ENCODE measurements at places on chromosomes 11 and 22.

- DNase-seq = no peak
Measured at GRCh38 chr11:34245041-34245440, 112.8 kb downstream of the ABTB2 start.

DNA sequence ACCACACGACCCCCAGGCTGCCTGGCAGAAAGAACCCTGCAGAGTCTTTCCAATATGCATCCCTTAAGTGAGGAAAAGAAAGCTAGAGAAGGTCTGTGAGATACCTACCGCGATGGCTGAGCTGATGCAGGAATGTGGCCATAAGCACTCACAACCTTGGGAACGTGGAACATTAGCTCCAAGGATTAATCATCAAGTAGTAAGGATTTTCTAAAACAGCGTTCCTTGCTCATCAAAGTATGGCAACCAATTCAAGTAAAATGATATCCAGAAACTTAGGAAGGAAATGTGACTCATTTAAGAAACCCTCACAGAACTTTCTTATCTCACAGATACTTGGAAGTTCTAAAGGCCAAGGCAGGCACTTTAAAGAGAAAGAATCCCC, 12.8 kb downstream of the PACSIN2 start:
- peak; percentile 91 for DNase-seq

- DNase-seq = no peak
Measured at GRCh38 chr11:67613313-67613959, 6.7 kb downstream of the NDUFV1 start.

- DNase-seq = no peak
Measured at GRCh38 chr11:102879801-102880200, 5.0 kb upstream of the MMP12 start.

DNA sequence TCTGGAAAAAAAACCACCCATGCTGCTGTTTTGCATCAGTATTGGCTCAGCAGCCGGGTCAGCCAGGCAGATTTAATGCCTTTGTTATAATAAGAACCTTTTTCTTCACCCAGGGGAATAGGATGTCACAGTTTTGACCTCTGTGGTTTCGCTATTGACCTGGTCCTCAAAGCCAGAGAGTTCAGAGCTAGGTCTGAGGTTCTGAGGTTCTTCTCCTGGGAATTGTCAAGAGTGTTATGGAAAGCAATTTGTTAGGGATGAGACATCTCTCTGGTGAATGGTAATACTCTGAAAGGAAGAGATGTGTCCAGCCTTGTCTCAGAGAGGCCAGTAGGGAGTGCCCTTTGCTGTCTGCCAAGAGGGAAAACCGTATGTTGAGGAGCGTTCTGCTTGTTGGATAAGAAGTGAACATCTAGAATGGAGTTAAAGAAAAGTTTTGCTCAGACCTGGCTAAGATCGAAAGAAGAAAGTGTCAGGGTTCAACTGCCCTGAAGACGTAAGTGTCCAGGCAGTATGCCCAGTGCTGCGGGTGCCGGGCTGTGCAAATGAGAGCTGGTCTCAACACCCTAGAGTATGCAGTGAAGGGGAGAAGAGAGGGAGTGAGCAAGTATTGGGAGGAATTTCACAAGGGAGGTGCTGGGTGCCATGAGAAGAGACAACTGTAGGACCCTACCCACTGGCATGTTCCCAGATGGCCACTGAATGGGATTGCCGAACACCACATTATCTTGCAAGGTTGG, 150.9 kb upstream of the TTC12 start:
- no peak for DNase-seq

GRCh38 chr22:40602231-40602630, 34.3 kb downstream of the MRTFA start:
- DNase-seq = no peak

DNA sequence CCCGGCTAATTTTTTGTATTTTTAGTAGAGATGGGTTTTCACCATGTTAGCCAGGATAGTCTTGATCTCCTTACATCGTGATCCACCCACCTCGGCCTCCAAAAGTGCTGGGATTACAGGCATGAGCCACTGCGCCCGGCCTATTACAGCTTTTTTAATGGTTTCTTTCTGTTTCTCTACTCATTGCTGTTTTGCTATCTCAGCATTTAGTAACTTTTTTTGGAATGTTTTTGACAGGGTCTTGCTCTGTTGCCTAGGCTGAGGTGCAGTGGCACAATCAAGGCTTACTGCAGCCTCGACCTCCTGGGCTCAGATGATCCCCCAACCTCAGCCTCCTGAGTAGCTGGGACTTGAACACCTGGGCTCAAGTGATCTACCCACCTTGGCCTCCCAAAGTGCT, 4.7 kb upstream of the CRKL start:
- DNase-seq = no peak

GRCh38 chr11:98740321-98740720, 280.4 kb upstream of the CNTN5 start:
- no peak for DNase-seq

DNA sequence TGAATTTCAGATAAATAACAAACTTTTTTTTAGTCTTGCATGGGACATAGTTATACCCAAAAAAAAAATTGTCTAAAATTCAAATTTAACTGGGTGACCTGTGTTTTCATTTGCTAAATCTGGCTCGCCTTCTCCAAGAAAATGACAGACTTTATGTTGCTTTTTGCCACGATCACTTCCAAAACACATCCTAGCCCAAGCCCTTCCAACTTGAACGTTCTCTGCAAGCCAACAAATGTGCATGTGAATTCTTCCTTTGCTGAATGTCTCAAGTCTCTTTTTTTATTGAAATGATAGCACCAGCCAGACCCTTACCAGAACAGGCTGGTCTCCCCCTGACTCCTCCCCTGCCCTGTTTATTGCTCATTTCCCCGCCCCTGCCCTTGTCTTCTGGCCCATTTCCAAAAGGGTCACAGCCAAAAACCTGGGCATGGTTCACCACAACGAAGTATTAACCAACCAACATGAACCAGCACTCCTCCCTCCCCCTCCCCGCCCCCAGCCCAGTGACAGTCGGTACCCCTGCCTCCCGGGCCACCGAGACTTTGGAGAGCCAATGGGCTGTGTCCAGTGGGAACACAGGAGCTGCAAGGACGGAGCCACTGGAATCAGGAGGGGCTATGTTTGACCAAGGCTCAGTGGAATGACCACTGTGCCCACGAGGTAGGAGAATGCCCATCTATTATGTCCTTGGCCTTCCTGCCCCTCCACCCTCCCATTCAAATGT, 63.2 kb downstream of the BTG4 start:
- DNase-seq = no peak

DNA sequence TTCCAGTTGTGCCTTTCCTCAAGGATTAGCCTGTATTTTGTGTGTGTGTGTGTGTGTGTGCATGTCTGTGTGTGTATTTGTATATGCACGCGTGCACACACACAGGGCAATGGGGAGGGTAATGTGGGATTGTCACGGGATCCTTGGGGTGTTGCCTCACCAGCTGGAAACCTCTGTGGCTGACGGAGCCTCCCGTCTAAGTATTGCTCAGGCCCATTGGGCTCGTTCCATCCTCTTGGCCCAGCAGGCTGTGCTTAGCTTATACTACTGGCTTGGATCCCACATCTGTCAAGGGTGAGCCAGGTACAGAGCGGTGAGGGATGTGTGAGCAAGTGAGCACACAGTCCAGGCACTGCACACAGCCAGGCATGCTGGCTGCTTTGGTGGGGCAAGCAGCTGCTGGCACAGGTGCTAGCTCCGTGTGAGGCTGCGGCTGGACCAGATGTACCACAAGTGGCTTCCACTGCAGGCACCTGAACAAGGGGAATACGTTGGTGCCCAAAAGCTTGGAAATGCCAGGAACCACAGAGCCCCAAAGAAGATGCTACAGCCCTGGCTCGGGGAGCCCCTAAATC, 462.8 kb downstream of the NELL1 start:
- DNase-seq = no peak

GRCh38 chr22:22787786-22788459, 99.7 kb upstream of the IGLL5 start:
- peak; percentile 50 for DNase-seq

DNA sequence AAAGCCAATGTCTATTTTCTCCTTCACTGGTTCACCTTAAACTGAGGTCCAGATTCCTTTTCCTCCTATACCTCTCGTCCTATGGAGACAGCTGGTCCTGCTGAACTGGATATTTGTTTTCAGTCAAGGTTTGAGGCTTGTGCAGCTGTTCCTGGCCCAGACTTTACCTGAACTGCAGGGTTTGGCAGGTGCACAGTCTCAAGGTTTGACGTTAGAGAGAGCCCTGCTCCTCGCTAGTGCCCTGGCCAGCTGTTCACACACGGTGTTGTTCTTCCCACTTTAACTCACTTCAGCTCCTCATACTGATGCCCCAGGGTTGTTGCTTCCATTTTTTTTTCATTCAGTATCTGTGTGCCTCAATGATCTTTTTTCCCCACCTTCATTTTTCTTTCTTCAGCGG, 74.0 kb upstream of the TTC12 start:
- no peak for DNase-seq

GRCh38 chr11:72512956-72513355, 78.6 kb upstream of the CLPB start:
- DNase-seq = no peak

DNA sequence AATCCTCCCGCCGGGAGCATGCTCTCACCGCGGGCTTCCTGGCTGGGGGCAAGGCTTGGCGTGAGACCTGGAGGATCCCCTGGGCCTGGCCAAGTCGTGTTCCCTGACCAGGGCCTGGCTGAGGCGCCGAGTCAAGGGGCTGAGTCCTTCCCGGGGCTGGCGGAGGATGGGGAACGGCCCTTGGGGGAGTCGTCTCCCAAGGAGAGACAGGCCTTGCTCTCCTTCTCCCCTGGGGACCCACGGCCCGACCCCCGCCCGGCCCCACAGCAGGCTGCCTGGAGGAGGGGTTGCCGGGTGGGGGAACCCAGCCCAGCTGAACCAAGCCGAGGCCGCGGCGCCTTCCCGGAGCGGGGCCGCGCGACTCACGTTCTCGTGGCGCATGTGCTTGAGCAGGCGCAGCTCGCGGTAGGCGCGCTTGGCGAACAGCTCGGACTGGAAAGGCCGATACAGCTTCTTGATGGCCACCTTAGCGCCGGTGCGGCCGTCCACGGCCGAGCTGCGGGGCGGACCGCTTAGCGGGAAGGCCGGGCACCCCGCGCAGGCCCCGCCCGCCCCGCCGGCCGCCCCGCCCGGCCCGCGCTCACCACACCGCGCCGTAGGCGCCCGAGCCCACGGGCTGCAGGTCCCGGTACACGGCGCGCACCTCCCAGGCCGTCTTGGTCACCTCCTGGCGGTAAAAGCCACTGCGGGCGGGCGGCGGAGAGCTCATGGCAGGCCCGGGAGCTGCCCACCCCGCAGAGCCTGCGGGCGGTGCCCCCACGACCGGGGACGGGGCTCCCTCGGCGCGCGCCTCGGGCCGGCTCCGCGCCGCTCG, 475 bp downstream of the MAPK12 start:
- peak; percentile 65 for DNase-seq

- no peak for DNase-seq
Measured at GRCh38 chr11:68064926-68065325, 26.1 kb downstream of the TCIRG1 start.

DNA sequence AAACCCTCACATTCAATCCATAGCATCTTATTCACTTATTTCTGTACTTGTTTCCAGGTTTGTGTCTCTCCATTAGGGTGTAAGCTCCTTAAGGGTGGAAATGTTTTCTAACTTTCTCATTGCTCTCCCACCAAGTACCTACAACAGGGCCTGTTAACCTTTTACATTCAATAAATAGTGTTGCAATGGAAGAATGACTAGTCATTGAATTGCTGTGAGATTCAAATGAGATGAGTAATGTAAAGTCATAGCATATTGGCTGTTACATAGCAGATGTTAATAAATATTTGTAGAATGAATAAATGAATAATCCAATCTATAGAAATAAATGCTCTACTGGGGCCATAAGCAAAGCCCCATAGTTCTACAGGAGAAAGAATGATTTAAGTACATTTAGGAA, 75.4 kb upstream of the DDI1 start:
- peak; percentile 59 for DNase-seq

DNA sequence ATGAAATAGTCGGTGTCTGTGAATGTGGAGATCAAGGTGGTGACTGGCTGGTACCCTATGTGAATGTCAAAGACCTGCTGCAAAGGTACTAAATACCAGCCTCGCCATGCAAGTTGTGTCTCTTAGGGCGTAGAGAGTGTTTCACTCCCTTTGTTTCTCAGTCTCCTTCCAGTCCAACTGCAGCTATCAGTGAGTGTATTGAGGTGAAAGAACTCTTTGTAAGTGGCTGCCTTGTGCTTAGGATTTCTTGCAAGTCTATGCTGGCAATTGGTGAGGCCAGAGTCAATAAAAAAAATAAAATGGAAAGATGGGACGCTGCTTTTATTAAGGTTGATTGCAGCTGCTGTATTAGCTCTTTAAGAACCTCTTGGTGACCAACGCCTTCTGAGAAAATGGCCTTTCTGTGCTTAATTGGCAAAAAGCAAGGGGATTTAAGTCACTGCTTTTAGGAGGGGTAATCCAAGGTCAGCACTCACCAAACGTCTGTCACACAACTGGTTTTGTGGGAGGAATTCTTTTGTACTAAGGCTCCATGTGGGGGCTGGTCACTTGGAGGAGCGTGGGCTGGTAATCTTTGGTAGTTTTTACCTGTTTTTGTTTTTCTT, 95.1 kb downstream of the PARVA start:
- no peak for DNase-seq

DNA sequence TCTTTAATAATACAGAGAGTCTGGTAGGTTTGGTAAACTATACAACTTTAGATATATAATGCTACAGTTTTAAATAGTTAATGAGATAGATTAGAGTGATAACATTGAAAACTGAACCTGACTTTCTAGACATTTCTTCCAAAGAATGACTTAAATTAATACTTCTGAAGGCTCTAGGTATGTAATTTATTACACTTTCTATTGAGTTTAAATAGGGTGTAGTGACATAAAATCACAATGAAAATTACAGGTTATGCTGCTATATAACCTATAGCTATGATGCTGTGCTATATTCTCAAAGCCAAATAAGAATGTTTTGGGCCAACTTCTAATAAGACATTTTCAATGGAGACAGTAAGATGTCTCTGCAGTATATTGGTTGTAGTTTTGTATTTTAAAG, 7.7 kb downstream of the HIPK3 start:
- DNase-seq = no peak

GRCh38 chr11:85685820-85686459, at the start of gene CCDC89:
Gene CCDC89, minus strand, starts transcription at chr11:85686195. Its CDS starts 65 bp downstream, at chr11:85686130.
- peak; percentile 62 for DNase-seq

DNA sequence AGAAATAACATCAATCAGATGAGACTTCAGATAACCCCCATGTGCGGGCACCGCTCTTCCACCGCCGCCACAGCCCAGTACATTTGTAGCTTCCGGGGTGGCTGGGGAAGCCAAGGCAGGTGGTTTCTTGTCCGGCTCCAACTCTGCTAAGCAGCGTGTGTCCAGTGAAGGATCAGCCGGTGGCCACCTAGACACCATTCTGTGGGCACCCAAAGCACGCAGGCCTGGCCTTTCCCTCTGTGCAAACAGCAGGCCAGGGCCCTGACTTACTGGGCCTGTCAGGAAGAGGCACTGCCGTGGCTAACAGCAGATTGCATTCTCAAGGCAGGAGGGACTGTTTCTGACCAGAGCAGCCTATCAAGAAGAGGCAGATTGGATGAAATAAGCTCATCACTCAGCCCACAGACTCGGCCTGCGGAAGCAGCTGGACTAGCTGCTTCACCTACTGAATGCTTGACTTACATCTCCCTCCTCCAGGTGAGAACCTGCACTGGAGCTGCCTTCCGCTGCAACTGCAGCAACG, 74.8 kb downstream of the ETS1 start:
- DNase-seq = no peak
